Activated T-cell treated with anti-CD3 and anti-CD28 coated beads for 24 hours (primary cell): ENCODE measurements at places on chromosomes 1 and 21.
A peak's percentile ranks its signal among the peaks of the same experiment; 100 is the strongest.

GRCh38 chr21:28767523-28767922, 225.2 kb downstream of the LTN1 start:
- DNase-seq: no peak

DNA sequence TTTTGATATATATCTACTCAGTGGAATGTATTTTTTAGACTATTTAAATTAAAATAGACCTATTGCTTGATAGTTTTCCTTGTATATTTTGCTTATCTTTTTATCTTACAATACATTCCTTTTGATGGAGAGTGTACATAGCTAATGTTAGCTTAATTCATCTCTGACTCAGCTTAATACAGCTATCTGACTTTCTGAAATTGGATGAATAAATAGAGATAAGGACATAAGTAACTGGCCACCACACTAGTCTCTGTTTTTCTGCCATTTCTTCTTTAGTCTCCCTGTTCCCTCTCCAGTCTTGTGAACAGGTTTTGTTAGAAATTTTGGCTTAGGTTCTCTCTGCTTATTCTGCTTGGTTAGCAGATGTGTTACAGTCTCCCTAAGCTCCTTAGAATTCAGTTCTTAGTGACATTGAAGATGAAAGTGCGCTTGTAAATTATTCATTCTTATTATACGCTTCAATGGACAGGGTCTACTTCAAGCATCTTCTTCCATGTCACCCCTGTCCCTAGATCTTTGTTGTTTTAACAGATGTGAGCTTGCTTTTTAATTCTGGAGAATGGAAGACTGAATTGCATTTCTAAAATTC, 59.6 kb downstream of the XPR1 start:
- DNase-seq: no peak

- no peak for DNase-seq
Observed at GRCh38 chr21:37257511-37257966, 9.6 kb downstream of the VPS26C start.

GRCh38 chr21:35135481-35135880, 86.4 kb upstream of the RUNX1 start:
- no peak for DNase-seq

DNA sequence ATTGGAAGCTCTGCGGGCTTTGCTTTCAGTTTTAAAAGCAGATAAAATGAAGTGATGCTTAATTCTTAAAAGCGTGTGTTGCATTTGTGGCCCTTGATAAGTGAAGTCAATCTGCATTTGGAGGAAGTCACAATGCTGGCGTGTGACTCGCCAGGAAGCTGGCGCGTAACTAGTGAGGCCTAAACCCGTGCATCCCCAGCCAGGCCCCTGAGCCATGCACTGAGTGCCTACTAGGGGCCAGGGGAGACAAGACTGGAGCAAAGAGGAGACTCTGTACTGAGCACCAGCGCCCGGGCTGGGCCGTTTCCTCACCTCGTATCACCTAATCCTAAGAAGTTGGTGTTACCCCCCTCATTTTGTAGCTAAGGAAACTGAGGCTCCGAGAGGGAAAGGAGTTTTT, 4.6 kb upstream of the DDOST start:
- DNase-seq: no peak

DNA sequence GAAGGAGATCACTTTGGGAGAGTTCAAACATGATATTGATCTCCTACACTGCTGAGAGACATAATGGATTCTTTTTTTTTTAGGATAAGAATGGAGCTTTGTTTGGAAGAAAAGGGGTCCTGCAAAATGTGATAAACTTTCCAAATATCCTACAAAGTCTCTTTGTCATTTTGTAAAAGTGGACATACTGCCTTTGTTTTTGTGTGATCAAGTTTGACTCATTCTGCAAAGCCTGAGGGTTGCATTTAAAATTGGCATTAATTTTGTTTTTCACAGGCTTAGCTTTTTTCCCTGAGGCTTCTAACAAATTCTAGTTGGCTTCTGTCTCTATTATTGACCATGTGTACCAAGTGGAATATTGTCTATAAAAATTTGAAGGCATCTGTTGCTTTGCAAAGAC, 113.2 kb downstream of the AK5 start:
- no peak for DNase-seq

DNA sequence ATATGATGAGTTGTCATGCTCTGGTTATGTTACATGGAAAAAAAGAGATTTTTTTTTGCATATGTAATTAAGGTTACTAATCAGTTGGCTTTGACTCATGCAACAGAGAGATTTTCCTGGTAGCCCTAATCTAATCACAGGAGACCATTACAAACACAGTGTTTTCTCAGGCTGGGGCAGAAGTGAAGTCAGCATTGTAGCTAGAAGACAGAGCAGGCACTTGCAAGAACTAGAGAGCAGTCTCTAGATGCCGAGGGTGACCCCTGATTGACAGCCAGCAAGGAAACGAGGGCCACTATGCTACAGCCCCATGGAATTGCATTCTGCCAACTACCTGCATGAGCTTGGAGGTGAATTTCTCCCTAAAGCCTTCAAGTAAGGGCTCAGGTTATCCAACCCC, 151.3 kb downstream of the RUNX1 start:
- DNase-seq: no peak

- DNase-seq: peak; percentile 16
Observed at GRCh38 chr1:207962716-207963426, 51.9 kb upstream of the CD34 start.

GRCh38 chr1:56522680-56523079, 56.7 kb downstream of the PLPP3 start:
- no peak for DNase-seq

DNA sequence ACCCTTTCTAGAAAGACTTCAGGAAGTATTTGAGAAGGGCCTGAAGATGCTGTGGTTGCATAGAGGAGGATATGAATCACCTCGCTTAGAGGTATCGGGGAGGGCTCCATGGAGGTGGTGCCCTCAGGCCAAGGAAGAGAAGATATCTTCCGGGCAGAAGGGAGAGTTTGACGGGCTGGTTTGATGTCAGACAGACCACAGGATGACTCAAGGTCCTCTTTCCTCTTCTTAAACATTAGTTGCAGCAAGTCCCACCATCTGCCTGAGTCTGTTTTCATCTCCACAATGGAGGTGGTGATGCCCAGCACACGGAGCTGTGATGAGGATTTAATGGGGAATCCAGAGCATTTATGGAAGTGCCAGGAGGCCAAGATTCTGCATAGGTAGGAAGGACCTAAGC, 25.1 kb upstream of the RUNX3 start:
- DNase-seq: peak; percentile 70

DNA sequence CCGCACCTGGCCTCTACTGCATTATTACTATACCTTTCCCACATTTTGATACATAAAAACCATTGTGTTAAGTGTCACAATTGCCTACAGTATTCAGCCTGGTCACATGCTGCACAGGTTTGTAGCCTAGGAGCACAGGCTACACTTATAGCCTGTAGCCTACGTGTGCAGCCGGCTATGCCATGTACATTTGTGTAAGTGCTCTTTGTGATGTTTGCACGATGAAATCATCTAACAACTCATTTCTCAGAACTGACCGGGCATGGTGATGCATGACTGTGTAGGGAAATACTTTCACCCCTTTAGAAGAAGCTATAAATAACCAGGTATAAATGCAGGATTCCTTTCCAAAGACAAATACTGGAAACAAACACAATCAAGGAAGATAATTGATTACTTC, 12.1 kb downstream of the ERG start:
- DNase-seq: no peak

DNA sequence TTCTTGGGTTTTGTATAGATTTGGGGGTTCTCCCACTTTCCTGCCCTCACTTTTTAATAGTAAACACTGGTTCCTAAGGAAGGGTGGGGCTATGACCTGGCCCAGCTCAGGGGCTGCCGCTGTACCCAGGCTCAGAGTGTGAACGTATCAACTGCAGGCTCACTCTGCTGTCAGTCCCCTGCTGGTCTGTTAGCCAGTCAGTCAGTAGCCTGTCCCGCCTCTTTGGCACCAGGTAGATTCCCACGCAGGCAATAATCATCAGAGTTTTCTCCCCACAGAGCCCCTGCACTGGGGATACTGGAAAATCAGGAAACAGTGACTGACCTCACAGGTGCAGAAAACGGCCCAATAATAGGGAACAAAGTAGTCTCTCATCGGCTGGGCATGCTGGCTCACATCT, 15.0 kb upstream of the ALPL start:
- no peak for DNase-seq

DNA sequence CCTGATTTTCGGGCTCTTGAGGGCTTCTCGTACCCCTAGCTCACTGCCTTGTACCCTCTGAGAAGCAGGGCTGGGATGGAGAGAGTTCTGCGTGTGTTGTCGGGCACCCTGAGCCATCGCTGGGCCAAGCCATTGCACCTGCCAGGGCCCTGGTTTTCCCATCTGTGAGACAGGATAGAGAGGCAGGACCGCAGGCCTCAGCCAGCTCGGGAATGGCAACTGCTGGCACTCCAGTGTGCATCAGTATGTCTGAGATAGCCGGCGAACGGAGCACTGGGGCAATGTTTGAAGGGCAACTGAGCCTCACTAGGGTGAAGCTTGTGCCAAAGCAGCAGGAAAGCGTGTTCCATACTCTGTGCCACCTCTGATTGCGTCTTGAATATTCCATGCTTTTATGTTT, 66.9 kb downstream of the TENT5C start:
- DNase-seq: no peak

DNA sequence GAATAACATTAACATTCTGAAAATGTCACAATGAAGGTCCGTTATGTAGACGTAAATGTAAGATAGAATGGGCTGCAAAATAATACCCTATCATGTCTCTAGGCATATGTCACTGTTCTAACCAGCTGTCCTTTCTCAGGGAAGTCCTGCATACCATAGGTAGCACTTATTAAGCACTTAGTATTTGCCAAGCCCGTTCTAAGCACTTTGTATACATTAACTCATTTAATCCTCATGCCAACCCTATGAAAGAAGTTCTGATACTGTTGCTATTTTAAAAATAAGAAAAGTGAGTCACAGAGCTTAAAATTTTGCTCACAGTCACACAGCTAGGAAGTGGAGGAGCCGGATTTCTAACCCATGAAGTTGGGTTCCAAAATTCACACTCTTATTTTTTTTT, 15.7 kb downstream of the GAS5 start:
- DNase-seq: no peak

DNA sequence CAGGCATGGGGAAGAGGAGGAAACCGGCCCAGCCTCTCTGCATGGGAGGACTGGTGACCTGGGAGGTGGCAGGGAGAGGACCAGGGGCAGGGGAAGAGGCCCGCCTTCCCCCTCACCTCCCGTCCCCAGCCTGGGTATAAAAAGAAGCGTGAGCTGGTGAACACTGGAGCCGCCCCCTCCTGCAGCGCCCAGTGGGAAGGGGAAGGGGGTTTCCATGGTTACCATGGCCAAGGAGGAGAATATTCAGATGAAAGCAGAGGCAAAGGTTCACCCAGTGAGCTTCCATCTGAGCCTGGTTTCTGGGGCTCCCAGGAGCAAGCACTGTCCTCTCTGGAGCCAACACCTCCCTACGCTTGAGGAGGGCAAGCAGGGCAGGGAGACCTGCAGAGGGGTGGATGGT, 54.9 kb downstream of the ACOT7 start:
- DNase-seq: no peak

GRCh38 chr1:6298940-6299465, 38.1 kb upstream of the GPR153 start:
- DNase-seq: no peak

DNA sequence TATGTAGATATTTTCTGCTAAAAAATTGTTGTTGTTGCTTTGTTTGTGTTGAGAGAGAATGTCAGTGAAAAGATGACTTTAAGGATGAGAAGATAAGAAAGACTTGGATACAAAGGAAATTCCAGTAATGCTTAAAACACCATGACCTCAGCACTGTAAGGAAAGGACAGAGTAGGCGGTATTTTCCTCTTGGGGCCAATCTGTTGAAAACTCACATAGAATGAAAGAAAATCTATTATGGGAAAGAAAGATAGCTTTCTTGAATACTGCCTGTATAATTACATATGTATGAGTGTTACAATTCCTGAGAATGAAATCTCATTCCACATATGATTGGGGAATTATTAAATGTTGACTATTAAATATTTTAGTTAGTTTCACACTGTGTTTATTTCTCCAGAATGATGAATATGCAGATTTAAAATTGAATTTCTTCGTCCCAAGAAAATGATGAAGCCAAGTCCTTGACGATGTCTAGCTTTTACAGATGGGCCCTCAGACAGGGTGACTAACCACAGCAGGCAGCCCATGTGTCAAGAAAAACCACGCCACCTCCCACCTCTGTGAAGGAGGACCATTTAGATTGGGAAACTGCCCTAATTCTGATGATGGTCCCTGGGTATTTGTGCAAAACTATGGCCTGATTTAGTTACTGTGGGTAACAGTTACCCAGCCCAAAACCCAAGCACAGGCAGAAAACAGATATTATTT, 49.7 kb upstream of the LMO4 start:
- no peak for DNase-seq

- no peak for DNase-seq
Observed at GRCh38 chr1:234437423-234438171, 41.4 kb downstream of the TARBP1 start.

DNA sequence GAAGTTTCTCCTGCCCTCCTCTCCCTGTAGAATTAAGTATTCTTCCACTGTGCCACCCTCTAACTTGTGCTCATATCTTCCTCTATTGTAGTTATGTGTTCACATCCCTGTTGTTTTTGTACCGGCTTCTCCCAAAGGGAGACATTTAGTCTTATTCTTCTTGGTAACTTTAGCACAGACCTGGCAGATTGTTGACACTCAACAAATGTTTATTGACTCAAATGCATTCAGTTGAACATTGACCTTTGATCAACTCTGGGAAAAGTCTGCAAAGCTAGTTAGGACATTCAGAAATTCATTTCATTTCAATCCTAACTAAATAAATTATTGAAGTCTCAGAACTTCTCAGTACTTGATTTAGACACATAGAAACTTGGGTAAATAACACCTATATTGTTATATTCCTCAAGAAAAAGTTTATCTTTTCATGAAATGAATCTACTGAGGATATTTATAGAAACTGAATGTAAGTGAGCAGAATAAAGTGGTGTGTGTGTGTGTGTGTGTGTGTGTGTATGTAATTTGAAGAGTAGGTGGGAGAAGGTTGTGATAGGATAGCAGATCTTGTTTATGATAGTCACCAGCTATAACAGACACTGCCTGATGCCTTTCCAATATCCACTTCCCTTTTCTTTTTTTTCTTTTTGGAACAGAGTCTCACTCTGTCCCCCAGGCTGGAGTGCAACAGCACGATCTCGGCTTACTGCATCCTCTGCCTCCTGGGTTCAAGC, 872.4 kb upstream of the CXADR start:
- no peak for DNase-seq

DNA sequence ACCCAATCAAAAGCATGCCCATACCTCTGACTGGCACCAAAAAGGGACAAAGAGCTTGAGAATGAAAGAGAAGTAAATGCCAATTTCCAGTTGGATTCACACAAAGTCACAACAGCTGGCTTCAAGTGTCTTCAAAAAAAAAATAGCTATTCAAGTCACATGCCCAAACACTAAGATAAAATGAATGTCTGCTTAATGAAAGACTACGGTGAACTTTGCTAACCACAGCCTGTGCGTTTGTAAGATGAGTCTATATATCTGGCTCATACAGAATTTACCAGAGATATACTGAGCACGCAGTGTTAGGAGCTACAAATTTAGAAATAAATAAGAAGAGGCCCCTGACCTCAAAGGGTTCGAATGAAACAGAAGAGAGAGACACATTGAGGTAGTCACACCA, 73.2 kb downstream of the DAB1 start:
- DNase-seq: no peak
